ENCODE measurements at places on chromosomes 2 and 18. TPM values are rescaled to one million over a fixed set of nuclear protein-coding genes. Genes with fewer than 3 reads are reported as not detected.

GRCh38 chr18:58177004-58177717 is 133.1 kb downstream of the NEDD4L start:
- no peak overlapping the region for H3K4me3 ChIP-seq
- DNase-seq = no peak
- H3K4me1 ChIP-seq = no peaks in the 10 kb centered on the region
- no peaks in the 10 kb centered on the region for H3K27me3 ChIP-seq

- peaks cover 4% of the 10 kb centered on the region for H3K4me1 ChIP-seq
- H3K36me3 ChIP-seq = no peaks in the 10 kb centered on the region
- H3K27ac ChIP-seq = no peak overlapping the region
- no peaks in the 10 kb centered on the region for H3K27me3 ChIP-seq
- DNase-seq = no peak
- no peak overlapping the region for H3K4me3 ChIP-seq
Measured at GRCh38 chr2:180130403-180130802, 123.3 kb upstream of the CWC22 start.

GRCh38 chr2:223952280-223952968 is 4.8 kb upstream of the MRPL44 start:
- H3K4me3 ChIP-seq = no peak overlapping the region
- H3K27ac ChIP-seq = no peak overlapping the region
- DNase-seq = no peak
- no peaks in the 10 kb centered on the region for H3K36me3 ChIP-seq

LYPD6 gene
- 8.9 TPM for total RNA-seq

GRCh38 chr2:54560146-54560881 is 104.2 kb downstream of the SPTBN1 start:
- H3K27ac ChIP-seq = no peak overlapping the region
- no peaks in the 10 kb centered on the region for H3K36me3 ChIP-seq
- DNase-seq = no peak

DNA sequence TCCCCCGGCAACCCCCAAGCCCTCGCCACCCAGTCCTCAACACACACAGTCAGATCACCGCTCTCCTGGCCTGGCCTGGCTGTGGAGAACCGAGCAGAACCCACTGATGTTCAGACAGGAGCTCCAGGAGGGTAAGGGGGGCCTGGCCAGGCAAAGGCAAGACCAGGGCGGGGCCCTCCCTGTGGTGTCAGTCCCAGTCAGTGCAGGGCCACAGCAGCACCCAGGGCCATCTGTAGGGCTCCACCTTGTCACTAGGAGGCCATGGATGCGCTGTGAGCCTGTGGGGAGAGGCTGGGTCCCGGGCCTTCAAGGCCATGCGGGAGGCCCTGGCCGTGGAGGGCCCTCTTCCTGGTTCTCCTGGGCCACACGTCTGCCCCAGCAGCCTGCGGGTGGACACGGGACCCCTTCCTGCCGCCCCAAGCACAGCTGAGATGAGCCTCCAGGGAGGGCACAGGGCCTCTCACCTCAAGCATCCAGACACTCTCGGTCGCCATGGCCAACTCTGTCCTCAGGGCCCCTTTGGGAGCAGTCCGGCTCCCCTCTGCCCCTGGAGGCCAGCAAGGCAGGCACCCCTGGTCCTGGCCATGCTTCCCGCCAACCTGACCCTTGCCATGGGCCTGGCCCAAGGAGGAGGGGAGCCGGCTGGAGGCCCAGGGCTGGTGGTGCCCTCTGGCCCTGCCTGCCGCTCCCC is 2.0 kb downstream of the ANO7 start:
- H3K27ac ChIP-seq = no peak overlapping the region
- no peak overlapping the region for H3K4me3 ChIP-seq
- no peak for DNase-seq
- no peaks in the 10 kb centered on the region for H3K27me3 ChIP-seq
- H3K36me3 ChIP-seq = no peaks in the 10 kb centered on the region
- H3K4me1 ChIP-seq = peaks cover 10% of the 10 kb centered on the region

GRCh38 chr2:24493713-24494112 is 2.7 kb downstream of the NCOA1 start:
- DNase-seq = no peak
- H3K4me3 ChIP-seq = no peak overlapping the region
- no peak overlapping the region for H3K27ac ChIP-seq
- peaks cover 6% of the 10 kb centered on the region for H3K27me3 ChIP-seq
- no peaks in the 10 kb centered on the region for H3K36me3 ChIP-seq
- peaks cover 12% of the 10 kb centered on the region for H3K4me1 ChIP-seq

SPEG gene
- 32.0 TPM for total RNA-seq

Data from H1 (cell line).